ENCODE measurements at places on chromosomes 6 and 20. TPM values are rescaled to one million over a fixed set of nuclear protein-coding genes. Genes with fewer than 3 reads are reported as not detected.
A peak's percentile ranks its signal among the peaks of the same experiment; 100 is the strongest.

The ERGIC3 gene
- 180 TPM for total RNA-seq

The IBTK gene
- 29.5 TPM for total RNA-seq

The REV3L gene
- 14.1 TPM for total RNA-seq

The SIRPB2 gene
- total RNA-seq: 0.48 TPM

The SLC17A3 gene
- not detected for total RNA-seq

The SPTLC3 gene
- total RNA-seq: 7.8 TPM

The LIN28B gene
- not detected for total RNA-seq

The SLC22A16 gene
- not detected for total RNA-seq

The DNAJC5 gene
- 74.0 TPM for total RNA-seq

The SCRT2 gene
- not detected for total RNA-seq

The FNDC11 gene
- 0.78 TPM for total RNA-seq

The ZBTB9 gene
- total RNA-seq: 11.0 TPM

The BCAS1 gene
- not detected for total RNA-seq

The KCNB1 gene
- not detected for total RNA-seq

The ZC2HC1B gene
- total RNA-seq: not detected

The CYP24A1 gene
- total RNA-seq: 2.3 TPM

The CRISP3 gene
- total RNA-seq: not detected

The SLC22A2 gene
- total RNA-seq: not detected

The BMP7 gene
- total RNA-seq: not detected

The CST2 gene
- total RNA-seq: not detected

DNA sequence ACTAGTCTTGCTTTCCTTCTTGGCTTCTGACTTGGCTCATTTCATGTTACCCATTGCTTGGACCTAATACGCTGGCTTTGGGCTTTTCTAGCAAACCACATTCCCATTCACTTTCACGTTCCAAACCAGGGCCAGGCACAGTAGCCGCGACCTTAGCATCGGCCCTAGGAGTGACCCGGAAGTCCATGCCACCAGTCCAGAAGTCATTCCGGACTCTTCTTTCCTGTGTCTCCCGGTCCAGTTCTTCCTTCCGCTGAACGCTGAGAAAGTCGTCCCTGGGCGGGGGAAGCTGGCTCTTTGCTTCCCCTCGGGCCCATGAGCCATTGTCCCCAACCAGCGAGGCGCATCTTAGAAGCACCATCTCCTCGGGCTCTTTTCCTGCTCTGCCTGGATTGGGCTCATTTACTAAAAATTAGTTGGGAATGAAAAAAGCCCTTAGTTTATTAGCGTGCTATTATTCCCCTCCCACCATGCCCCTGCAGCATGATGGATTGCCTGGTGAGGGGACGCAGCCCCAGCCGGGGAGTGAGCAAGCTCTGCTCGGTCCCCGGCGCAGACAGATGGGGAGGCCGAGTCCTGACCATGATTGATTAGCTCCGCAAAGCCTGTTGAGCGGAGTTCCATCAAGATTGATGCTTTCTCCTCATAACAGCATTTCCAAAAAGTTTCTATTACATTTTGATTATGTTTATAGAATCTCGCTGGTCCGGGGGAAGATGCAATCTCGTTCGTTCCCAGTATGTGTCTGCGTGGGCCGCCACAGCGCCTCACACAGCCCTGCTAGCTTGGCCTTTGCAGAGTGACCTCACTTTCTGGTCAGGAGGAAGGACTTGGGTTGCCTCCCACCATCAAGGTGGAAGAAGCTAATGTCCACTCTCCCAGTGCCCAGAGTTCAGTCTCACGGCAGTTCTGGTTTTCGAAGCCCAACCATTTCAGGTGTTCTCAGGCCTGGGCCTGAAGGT is 115.1 kb upstream of the TOP1 start:
- no peak for DNase-seq

GRCh38 chr6:154448448-154449096 is 61.9 kb downstream of the CNKSR3 start:
- DNase-seq: no peak

DNA sequence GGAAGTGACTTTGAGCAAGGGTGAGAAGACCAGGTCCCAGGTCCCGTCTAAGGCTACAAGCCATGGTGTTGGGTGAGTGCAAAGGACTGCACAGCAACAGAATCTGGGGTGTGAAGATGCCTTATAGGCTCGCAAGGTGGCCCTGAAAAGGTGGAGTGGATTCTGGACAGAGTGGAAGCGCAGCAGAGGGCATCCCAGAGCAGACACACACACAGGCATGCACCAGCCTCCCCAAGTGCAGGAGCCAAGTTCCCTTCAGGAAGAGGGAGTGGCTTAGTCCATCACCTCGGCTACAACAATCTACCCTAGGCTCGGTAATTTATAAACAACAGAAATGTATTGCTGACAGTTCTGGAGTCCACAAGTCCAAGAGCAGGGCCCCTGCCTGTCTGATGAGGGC is 180.1 kb upstream of the PDE10A start:
- DNase-seq: no peak

DNA sequence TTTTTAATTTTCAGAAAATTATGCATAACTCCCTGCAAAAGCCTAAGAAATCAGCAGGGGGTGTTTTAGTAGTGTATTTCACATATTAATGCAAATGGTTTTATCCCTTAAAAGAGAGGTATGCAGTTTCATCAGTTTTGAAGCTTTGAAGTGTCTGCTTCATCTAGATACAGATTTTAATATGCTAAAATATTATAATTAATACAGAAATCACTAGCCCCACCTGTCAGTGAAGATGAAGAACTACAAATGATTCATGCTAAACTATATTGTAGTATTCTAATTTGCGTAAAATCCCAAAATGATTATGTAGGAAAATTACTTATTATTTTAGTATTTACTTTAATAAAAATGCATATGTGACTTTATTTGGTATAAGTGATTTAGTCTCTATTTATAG is 2.9 kb upstream of the TFB1M start:
- DNase-seq: no peak

- DNase-seq: peak; percentile 84
Observed at GRCh38 chr6:161583584-161583983, 309.7 kb upstream of the AGPAT4 start.

GRCh38 chr20:24567508-24567907 is 98.1 kb downstream of the SYNDIG1 start:
- no peak for DNase-seq

- peak; percentile 16 for DNase-seq
Observed at GRCh38 chr6:159700970-159701369, 7.9 kb upstream of the SOD2 start.

DNA sequence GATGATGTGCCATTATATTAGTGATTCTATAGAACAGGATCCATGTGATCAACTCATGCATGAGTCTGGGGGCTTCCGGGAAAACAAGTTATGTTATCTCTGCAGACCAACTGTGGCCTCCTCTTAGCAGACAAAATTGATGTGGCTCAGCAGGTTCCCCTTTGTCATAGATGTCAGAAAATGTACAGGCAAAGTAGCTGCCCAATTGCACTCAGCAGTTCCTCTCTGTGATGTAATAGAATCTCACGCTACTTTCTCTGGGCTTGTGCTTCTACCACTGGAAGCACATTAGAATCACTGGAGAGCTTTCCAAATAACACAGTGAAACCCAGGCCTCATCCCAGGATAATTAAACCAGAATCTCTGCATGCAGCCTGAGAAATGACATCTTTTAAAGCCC is 253.1 kb downstream of the SLC24A3 start:
- DNase-seq: no peak

DNA sequence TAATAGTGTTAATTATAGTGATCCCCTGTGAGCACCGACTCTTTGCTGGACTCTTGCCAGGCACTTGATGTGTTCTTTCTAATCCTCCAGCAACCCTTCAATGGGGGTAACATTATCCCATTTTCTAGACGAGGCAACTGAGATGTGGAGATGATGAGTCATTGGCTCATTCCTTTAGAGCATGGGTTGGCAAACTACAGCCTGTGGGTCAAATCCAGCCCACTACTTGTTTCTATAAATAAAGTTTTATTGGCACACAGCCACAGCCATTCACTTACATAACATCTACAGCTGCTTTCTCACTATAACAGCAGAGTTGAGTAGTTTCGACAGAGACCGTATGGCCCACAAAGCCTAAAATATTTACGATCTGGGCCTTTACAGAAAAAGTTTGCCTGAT is 249.5 kb upstream of the KCNG1 start:
- DNase-seq: no peak

DNA sequence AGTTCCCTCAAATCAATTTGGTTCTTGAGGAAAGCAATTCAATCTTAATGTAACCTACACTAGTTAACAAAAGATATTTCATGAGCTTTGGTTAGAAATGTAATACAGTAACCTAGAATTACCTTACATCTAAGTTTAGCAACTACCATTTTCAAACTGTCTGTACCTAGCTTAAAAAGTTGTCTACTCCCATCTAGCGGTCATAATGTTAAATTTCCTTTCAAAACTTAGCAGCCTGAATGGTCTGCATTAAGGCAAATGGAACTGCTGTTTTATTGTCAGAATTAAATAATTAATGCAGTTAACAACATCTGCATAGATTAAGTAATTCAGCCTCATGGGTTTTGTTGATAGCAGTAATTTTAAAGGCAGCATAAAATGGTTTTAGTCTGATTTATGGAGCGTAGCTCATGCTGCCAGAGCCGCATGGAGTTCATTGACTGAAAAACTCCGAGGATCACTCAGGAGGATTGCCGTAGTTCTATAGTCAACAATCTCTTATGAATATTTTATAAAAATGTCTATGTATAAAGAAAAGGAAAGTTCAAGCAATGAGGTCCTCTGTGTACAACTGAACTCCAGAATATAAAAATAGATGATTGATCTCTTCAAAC is 485.4 kb upstream of the MANEA start:
- no peak for DNase-seq

- no peak for DNase-seq
Observed at GRCh38 chr6:81900616-81901015, 148.1 kb upstream of the TENT5A start.

DNA sequence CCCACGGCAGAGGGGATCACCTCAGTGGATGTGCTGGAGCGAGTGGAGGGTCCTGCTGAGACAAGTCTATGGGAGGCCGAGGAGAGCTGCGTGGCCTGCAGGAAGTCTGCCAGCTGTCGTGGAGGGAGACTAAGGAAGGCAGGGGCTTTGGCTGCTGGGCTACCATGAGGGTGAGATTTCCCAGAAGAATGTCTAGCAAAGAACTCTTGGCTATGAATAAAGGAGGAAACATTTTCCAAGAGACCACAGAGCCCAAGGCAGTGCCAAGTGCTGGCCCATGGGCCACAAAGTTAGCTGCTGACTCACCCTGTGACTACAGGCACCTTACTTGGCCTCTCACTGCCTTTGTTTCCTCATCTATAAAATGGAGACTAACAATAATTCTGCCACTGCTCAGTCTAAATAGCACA is 73.4 kb downstream of the PRDM1 start:
- DNase-seq: peak; percentile 59

- no peak for DNase-seq
Observed at GRCh38 chr6:27163834-27164233, 83.7 kb upstream of the PRSS16 start.

- DNase-seq: peak; percentile 56
Observed at GRCh38 chr6:130129762-130130246, 92.9 kb downstream of the SAMD3 start.

DNA sequence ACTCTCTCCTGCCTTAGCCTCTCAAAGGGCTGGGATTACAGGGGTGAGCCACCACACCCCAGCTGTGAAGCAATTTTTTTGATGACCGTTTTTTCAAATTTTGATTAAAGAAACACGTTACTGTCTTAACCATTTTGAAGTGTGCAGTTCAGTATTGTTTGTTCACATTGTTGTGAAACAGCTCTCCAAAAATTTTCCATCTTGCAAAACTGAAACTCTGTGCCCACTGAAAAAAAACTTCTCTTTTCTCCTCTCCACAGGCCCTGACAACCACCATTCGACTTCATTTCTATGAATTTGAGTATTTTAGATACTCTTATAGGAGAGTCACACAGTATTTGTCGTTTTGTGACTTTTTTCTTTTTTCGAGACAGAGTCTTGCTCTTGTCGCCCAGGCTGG is 53.9 kb downstream of the ECT2L start:
- no peak for DNase-seq

GRCh38 chr6:155185544-155185943 is 78.3 kb upstream of the CLDN20 start:
- DNase-seq: peak; percentile 39

GRCh38 chr6:7693827-7694226 is 32.1 kb upstream of the BMP6 start:
- DNase-seq: no peak

- no peak for DNase-seq
Observed at GRCh38 chr20:19440660-19441527, 228.5 kb downstream of the SLC24A3 start.

DNA sequence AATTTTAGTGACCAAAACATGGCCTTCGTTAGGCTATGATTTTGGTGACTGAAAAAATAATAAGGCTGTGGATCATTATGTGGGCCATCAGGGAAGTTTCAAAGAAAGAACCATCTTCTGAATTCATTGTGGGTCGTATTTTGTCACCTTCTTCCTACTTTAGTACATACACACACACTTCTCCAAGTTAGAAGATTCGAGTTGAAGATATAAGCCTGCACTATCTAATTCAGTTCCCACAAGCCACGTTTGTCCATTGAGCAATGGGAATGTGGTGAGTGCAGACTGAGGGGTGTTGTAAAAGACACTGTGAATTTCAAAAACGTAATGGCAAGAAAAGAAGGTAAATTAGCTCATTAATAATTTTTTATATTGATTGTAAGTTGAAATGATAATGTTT is 766.0 kb downstream of the KIF16B start:
- no peak for DNase-seq

DNA sequence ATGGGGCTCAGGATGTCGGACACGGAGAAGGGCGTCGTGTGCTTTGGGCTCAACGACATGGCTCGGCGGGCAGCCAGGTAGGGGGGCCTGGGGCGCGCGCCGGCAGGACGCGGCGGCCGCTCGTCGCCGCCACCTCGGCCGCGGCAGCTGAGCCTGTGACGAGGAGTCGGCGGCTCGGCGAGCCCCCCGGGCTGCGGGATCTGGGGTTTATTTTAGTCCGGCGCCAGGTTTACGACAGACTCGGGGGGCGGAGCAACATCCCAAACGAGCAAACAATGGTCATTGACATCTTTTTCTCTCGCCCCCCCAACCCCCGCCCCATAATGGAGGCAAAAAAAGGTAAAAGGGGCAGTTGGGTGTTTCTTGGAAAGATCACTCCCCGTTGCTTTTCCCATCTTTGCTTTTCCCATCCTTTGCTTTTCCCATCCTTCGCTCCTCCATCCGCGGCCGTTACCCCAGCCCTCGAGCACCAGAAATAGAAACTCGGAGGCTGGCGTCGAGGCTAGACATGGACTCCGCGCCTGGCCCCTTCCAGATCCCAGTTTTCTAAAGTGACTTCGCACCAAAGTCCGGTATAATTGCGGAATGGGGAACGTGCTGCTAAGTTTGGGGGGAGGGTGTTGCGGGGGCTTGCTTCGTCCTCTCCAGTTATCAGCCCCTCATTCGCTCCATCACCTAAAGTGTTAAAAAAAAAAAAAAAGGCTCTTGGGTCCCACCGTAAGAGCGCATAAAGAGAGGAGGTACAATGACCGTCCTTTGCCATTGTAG is at the start of gene NKX2-4:
Gene NKX2-4, minus strand, starts transcription at position 186 of the 768 bp plus-strand sequence. Its CDS starts 127 bp downstream, at position 59.
- no peak for DNase-seq

GRCh38 chr20:49368596-49368995 is 90.7 kb upstream of the ZNFX1 start:
- DNase-seq: no peak
